ENCODE measurements at places on chromosomes 2 and 18. TPM values are rescaled to one million over a fixed set of nuclear protein-coding genes. Genes with fewer than 3 reads are reported as not detected.

The POTEC gene
- not detected for total RNA-seq

The CPO gene
- total RNA-seq = 0.50 TPM

GRCh38 chr18:70385474-70385873 is 96.6 kb downstream of the SOCS6 start:
- no peak for DNase-seq

GRCh38 chr2:7026742-7027141 is 109.5 kb downstream of the RNF144A start:
- DNase-seq = no peak

GRCh38 chr2:181457741-181458425 is 697 bp downstream of the ITGA4 start:
- DNase-seq = peak; percentile 67

- no peak for DNase-seq
Measured at GRCh38 chr2:61924895-61925663, 19.6 kb downstream of the COMMD1 start.

GRCh38 chr2:230784795-230785194 is 72.2 kb downstream of the CAB39 start:
- no peak for DNase-seq

The MEP1B gene
- total RNA-seq = not detected

The RAX gene
- not detected for total RNA-seq

DNA sequence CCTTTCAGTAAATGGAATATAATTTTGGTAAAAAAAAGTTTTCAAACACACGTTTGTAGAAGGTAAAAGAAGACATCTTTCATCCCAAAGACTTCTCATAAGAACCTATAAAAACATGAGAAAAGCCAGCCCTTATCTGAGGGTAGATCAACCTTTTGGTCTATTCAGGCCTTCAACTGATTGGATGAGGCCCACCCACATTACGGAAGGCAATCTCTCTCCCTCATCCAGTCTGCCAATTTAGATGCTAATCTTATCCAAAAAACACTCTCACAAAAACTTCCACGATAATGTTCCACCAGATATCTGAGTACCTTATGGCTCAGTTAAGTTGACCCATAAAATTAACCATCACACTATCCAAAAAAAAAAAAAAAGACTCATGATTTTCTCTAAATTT is 2.2 kb upstream of the CDH20 start:
- no peak for DNase-seq

The LIMS4 gene
- total RNA-seq = 3.4 TPM

- DNase-seq = no peak
Measured at GRCh38 chr2:208608122-208608835, 201.7 kb downstream of the PTH2R start.

The TSPYL6 gene
- not detected for total RNA-seq
